Smooth muscle cell of the brain vasculature (primary cell): ENCODE measurements at places on chromosomes 16 and 17.
A peak's percentile ranks its signal among the peaks of the same experiment; 100 is the strongest.

- no peak for DNase-seq
Observed at GRCh38 chr16:72884037-72884436, 163.9 kb downstream of the ZFHX3 start.

DNA sequence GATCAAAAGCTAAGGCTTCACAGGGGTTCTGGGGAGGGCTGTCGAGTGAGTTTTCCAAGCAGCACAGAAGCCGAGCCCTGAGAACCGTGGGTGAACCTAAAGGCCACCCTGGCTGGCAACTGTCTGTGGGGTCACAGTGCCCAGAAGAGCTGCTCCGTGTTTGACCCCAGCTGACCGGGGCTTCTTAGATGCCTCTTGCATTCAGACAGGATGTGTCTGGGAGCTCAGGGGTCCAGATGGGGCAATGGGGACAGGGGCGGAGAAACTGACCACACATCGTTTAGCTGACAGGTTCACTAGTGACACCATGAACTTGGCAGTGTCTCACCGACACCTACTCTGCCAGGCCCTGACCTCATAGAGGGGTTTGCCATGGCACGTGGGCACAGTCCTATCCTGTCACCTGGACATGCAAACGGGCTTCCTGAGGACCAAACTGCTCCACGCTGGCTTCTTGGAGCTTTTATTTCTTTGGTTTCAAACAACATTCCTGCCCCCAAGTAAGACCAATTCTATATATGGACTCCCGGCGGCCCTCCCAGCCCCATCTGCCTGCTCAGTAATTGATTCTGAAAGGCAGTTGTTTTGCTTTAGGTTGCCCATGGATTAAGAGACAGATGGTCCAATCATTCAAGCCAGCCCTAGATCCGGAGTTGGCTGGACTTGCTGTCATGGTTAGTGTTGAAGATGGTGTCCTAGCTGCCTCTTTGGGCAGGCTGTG lies 22.2 kb downstream of the WSCD1 start:
- DNase-seq = no peak

DNA sequence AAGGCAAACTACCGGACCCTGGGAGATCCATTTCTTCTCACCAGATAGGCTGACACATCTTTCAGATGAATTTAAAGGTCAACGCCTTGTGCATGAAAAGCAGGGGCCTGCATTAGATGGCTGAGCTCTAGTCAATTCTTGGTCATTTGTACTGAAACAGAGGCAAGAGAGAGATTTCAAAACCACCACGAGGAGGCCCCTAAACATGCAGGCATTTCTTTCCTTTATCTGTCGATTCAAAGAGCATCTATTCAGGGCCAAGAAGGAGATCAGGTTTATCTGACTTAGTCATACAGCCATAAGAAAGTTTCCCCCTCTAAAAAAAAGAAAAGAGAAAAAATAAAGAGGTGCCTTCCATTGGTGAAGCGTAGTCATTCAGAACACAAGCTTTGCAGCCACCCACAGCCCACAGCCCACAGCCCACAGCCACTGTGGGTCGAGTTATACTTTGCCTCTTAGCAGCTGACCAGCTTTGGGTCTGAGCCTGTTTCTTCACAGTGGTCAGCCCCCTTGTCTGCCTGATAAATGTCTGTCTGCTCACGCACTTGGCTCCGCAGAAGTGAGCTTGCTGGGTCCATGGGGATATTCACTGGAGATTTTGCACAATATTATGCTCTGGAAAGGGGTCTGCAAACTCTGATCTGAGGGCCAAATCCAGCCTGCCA lies 207.5 kb downstream of the CDH13 start:
- no peak for DNase-seq

- DNase-seq = peak; percentile 78
Observed at GRCh38 chr17:41548844-41549595, 20.9 kb upstream of the KRT19 start.

DNA sequence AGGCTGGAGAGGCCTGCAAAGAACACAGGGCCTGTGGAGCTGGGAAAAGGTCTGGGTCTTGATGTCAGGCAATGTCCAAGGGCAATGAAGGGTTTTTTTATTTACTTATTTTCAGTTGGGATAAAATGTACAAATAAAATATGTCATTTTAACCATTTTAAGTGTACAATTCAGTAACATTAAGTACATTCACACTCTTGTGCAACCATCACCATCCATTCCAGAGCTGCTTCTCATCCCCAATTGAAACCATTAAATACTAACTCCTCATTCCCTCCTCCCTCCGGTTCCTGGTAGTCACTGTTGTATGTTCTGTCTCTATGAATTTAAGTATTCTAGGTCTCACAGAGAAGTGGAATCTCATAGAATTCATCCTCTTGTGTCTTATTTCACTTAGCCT lies 444.7 kb downstream of the HS3ST3B1 start:
- DNase-seq = no peak

- no peak for DNase-seq
Observed at GRCh38 chr16:23373436-23374219, 71.5 kb downstream of the SCNN1B start.

GRCh38 chr17:33955461-33955860 lies 299.6 kb upstream of the CCL2 start:
- DNase-seq = no peak

GRCh38 chr17:57948555-57949420 lies 6.4 kb downstream of the CUEDC1 start:
- peak; percentile 74 for DNase-seq

- DNase-seq = no peak
Observed at GRCh38 chr16:59060207-59060606, 326.1 kb upstream of the GOT2 start.

DNA sequence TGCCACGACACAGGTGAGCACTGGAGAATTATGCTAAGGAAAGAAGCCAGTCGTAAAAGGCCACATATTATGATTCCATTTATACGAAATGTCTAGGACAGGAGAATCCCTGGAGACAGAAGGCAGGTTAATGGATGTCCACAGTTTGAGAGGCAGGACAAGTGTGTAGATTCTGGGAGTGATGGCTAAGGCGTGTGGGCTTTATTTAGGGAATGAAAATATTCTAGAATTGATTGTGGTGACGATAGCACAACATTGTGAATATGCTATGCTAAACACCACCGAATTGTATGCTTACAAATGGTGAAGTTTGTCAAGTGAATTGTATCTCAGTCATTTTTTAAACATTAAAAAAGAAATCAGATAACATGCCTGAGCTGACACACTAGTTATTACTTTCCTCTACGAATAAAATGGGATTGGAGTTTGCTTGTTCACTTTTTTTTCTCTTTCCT lies 5.3 kb upstream of the TXNDC11 start:
- DNase-seq = no peak

GRCh38 chr17:41505809-41506767 lies 676 bp upstream of the KRT13 start:
- DNase-seq = no peak

DNA sequence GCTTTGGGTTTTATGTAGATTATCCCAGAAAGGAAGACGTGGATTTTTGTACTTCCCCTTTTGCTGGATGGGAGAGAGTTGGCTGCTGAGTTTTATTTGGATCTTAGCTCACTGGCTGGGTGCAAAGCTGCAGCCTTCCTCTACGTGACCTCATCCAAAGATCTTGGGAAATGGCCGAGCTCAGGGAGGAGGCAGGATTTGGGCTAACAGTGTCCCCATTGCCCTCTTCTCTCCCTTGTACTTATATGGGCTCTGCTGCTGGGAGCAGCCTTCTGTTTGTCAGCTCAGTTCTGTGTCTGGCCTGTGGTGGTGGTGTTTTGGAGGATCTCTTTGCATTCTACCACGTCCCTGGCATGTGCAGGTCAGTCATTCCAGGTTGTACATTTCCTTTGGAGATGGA lies 2.0 kb downstream of the AOC3 start:
- no peak for DNase-seq

- no peak for DNase-seq
Observed at GRCh38 chr16:75372236-75372856, 61.0 kb downstream of the CFDP1 start.

DNA sequence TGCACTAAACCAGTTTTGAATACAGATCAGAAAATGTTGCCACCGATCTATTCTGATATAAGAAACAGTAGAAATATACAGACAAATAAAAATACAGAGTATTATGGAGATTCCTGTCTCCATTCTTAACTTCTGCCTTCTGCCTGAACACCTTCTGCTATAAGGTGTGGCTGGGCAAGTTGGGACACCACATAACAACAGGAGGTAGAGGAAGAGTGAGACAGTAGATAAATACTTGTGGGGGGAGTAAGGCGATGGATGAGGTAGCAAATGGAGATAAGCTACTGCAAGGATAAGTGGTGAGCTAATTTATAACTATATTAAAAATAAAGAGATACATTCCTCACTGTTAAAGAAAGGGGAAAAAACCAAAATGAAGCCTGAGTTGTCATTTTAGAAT lies 143.7 kb downstream of the CDH8 start:
- DNase-seq = no peak

- no peak for DNase-seq
Observed at GRCh38 chr17:82305727-82306300, 11.6 kb downstream of the CD7 start.

DNA sequence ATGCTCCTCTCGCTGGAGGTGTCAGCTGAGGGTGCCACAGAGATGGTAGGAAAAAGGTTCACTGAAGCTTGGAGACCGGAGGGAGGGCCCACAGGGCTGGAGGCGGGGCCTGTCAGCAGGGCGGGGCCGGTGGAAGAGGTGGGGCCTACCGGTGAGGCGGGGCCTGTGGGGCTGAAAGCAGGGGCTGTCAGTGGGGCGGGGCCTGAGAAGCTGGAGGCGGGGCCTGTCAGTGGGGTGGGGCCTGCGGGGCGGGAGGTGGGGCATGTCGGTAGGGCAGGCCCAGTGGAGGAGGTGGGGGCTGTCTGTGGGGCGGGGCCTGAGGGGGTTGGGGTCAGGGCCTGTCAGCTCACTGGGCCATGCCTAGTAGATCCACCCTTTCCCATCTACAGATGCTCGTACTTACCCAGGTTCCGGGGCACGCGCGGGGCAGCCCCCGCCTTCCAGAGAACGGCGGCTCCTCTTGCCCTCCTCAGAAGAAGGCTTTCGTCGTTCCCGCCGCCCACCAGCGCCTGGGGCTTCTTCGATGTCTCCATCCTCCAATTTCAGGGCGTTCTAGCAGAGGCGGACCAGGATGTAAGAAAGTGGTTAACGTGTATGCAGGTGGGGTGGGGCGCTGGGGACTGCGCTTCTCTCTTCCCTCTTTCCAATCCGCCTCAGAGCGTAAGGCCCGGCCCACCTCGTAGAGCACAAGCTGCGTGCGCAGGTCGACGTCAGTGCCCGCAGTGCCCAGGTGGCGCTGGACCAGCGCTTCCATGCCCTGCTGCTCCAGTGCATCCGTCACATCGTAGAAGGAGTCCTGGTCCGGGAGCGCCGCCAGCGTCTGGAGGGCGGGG lies 9.8 kb downstream of the TMEM208 start:
- no peak for DNase-seq

GRCh38 chr17:64115822-64116534 lies 14.0 kb downstream of the ERN1 start:
- no peak for DNase-seq

- DNase-seq = no peak
Observed at GRCh38 chr16:35339337-35339736, 1879.9 kb downstream of the TP53TG3F start.

- DNase-seq = no peak
Observed at GRCh38 chr17:13598353-13599167, 3.2 kb downstream of the HS3ST3A1 start.

DNA sequence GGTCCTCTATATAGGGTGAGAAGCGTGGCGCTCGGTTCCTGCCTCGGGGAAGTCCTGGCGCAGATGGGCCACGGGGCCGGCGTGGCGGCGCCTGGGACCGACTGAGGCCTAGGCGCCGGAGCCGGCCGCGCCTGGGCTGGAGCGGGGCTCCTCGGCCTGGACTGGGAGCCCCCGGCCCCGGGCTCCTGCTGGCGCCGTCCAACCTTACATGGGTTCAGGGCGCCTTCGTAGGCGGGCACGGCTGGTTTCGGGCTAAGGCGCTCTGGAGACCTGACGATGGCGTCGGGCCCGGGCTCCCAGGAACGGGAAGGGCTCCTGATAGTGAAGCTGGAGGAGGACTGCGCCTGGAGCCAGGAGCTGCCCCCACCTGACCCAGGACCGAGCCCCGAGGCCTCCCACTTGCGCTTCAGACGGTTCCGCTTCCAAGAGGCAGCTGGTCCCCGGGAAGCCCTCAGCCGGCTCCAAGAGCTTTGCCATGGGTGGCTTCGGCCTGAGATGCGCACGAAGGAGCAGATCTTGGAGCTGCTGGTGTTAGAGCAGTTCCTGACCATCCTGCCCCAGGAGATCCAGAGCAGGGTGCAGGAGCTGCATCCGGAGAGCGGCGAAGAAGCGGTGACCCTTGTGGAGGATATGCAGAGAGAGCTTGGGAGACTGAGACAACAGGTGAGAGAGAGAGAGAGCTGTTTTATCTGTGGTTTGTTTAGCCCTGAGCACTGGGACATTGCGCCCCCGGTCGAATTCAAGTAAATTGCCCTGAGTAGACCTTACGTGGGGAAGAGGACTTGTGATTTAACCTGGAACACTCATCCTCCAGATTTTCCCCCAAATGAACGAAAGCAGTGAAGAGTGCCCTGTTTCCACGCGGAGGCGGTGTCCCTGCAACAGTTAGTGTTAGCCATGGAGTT lies 504 bp downstream of the ZNF263 start:
- DNase-seq = no peak
